Mesothelial cell of epicardium (in vitro differentiated cells): ENCODE measurements at places on chromosomes 2 and 18. TPM values are rescaled to one million over a fixed set of nuclear protein-coding genes. Genes with fewer than 3 reads are reported as not detected.

GRCh38 chr18:34848695-34849094 is 138.6 kb downstream of the DTNA start:
- DNase-seq: no peak

DNA sequence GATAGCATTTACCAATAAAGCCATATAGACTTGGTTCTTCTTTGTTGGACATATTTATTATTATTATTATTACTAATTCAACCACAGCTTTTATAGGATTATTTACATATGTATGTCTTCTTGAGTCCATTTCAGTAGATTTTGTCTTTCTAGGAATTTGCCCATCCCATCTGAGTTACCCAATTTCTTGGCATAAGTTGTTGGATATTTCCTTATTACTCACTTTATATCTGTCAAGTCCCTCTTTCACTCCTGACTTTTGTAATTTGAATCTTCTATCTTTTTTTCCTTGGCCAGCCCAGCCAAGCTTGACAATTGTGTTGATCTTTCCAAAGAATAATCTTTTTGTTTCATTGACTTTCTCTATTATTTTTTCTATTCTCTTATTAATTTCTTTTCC is 543.7 kb downstream of the SUCLG1 start:
- DNase-seq: no peak

GRCh38 chr2:240934701-240935102 is 28.6 kb downstream of the CROCC2 start:
- no peak for DNase-seq

CKAP2L gene
- 8.4 to 8.9 TPM (median 8.6 TPM) in 3 replicates for total RNA-seq
